Nucleus accumbens (tissue), 56 donors: ENCODE measurements at places on chromosomes 5 and 9.

DNA sequence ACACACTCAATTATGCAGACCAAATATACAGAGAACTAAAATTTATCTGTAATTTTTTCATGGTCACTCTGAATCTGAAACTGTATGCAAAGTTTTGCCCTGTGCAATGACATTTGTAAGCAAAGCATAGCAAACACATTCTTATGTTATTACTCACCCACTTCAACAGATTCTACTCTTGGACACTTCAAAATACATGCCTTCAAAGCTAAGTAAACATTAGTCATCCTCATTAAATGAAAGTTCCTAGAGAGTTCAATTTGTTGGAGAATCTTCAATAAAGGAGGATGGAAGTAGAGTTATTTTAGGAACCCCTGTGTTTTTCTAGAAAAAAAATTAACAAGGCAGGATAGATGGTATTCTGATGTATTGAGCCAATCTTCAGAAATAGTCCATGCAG is 639.7 kb upstream of the C9orf72 start:
- no peak for DNase-seq

- DNase-seq, result no peak
Measured at GRCh38 chr5:168353216-168353957, 61.9 kb downstream of the WWC1 start.

GRCh38 chr5:176658007-176658599 is 10.8 kb downstream of the TSPAN17 start:
- peak; percentile 63 for DNase-seq

DNA sequence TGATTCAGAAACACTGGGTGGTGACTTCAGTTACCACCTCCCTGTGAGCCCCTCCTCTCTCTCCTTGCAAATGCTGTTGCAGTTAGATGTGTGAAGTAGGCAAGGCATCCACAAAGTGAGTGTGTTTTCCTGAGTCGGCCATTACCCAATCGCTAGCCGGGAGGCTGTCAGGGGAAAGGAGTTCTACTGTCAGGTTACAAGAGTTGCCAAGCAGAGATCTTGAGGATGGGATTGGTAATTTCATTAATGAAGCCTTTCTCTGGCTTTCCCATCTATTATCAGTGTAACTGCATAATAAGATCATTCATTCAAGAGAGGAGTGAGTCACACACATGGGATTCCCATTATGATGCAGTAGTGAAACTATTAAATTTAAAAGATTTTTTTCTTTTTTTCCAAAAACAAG is 106.9 kb downstream of the GLDC start:
- no peak for DNase-seq

DNA sequence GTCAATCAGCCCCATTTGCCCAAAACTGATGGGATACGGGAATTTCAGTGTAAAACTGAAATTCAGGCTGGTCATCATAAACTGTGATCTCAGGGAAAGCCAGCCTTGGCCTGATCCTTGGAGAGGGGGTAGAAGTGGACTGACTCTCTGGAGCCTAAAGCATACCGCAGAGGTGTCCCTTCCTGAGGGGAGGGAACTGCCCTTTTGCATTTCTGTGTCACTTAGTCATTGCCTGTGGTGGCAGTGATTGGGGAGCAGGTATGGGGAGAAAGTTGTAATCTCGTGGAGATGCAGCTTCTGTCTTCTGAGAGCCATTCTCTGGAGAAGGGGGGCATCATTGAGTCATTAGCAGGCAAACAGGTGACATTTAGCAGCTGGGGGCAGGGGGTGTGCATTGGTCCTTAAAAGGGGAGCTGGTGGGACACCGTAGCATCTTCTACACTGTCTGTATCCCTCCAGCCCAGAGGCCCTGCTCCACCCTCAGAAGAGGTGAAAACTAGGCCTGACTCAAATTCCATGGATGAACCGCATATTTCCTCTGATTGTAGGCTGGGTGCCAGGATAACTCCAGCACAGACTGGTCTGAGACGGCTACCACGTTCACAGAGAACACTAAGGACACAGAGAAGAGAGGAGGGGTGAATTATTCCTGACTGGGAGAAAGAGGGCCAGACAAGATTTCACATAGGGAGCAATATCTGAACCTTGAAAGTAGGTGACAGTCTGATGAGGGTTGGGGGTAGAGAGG is 143.3 kb downstream of the SEC61B start:
- no peak for DNase-seq
